ENCODE measurements at places on chromosomes 6 and 20. TPM values are rescaled to one million over a fixed set of nuclear protein-coding genes. Genes with fewer than 3 reads are reported as not detected.

GRCh38 chr20:15248618-15249395 is 911.4 kb upstream of the FLRT3 start:
- no peak for DNase-seq

DNA sequence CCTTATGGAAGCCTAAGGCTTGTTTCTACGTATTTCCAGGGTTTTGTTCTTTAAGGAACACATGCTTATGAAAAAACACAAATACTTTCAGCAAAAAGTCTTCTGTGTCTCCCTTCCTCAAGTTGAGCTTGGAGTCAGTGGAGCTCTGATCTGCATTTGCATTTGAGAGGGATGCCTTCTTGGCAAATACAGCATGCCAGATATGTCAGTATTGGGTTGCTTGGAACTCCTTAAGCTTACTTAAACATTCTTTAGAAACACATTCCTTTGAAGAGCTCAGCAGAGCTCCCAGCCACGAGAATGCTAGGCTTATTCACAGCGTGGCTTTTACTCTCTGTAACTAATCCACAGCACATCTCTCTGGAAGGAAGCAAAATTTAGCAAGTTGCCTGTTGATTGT is 68.3 kb downstream of the ANKRD6 start:
- peak; percentile 33 for DNase-seq

Gene SEC63
- 132 TPM for polyA plus RNA-seq

DNA sequence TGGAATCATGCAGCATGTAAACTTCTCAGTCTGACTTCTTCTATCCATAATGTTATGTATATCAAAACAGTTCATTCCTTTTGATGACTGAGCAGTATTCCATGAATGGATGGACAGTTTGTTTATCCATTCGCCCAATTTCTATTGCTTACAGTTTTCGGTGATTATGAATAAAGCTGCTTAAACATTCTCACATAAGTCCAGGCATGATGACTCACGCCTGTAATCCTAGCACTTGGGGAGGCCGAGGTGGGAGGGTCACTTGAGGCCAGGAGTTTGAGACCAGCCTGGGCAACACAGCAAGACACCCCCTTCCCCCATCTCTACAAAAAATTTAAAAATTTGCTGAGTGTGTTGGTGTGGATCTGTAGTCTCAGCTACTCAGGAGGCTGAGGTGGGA is 22.9 kb upstream of the HMGA1 start:
- no peak for DNase-seq

Gene LAMA4
- 8.4 TPM for polyA plus RNA-seq

- peak; percentile 53 for DNase-seq
These were observed 26.8 kb downstream of the DACT2 start for GRCh38 chr6:168292826-168293225.

DNA sequence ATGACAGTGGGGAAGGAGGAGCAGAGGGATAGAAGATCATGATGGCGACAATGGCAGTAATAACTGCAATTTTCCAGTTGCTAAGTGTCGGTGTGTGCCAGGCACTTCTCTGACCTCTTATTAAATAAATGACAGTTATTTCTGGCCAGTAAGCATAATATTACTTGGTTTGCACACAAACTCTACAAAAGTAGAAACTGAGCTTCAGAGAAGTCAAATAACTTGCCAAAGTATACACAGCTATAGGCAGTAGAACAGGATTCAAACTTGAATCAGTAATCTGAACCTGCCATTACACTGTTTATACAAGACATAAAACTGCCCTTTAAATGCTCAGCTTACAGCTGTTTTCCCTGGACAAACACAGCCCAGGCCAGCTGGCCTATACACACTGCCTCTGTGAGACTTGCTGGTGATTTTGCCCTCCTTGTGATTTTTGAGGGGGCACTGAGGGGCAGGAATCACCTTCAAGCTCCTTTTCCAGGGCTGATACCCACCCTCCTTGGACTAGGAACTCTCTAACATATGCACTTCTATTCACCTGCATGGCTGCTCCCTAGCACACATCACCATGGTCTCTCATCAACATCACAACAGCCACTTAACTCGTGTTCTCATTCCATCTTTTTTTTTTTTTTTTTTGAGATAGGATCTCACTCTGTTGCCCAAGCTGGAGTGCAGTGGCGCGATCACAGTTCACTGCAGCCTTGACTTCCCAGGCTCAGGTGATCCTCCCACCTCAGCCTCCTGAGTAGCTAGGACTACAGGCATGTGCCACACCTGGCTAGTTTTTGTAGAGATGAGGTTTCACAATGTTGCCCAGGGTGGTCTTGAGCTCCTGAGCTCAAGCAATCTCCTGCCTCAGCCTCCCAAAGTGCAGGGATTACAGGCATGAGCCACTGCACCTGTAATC is 63.6 kb downstream of the SLC23A2 start:
- peak; percentile 27 for DNase-seq

- DNase-seq: no peak
These were observed 21.4 kb downstream of the C6orf15 start for GRCh38 chr6:31090973-31091364.

DNA sequence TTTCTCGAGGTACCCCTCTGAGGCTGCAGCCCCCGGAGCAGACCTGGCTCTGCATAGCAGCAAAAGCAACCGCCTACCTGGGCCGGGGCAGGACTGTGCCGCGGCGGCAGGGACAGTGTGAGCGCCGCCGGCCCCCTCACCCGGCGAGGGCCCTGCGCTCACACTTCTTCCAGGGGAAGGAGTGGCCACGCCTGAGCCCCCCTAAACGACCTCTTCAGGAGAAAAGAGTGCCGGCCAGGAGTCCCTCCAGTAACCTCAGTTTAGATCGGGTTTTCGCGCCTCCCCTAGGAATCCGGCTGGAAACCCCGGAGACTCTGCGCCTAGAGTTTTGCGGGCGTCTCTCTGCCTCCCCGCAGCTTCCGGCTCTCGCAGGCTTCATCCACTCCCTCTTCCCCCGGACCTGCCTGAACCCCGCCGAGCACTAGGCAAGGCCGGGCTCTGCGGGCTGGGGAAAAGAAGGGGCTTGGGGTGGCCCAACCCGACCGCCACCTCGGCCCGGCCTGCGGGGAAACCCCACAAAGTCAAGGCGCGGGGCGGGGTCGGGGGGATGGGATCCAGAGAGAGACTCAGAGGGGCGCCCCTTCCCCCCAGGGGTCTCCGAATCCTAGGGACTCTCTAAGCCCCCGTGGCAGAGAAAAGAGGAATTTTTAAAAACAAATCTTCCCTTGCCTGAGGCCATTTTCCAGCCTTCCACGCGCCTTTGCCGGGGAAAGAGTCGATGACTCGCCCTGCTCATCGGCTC is 558 bp downstream of the LINC00237 start:
- DNase-seq: no peak

GRCh38 chr6:93735099-93735498 is 315.7 kb upstream of the EPHA7 start:
- DNase-seq: no peak

DNA sequence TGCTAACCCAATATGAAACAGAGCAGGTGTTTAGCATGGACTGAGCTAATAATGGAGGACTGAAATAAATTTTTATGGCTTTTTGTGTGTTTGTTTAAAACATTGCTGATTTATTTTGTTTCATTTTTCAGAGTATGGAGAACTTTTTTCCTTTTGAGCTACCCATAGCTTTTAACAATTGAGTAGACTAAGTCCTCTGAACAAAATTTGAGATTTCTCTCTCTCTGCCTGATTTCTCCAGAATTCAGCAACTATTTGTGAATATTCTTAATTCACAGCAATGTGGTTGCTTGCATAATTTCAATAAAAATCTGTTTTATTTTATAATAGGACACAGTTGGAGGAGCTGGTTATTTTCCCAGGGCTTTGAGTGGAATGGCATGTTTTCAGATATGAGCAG is 103.7 kb downstream of the TPBG start:
- no peak for DNase-seq

Gene CAPN11
- polyA plus RNA-seq: 0.39 TPM

Gene PRR3
- polyA plus RNA-seq: 9.3 TPM

GRCh38 chr6:30548375-30548774 is 7.9 kb downstream of the GNL1 start:
- no peak for DNase-seq

DNA sequence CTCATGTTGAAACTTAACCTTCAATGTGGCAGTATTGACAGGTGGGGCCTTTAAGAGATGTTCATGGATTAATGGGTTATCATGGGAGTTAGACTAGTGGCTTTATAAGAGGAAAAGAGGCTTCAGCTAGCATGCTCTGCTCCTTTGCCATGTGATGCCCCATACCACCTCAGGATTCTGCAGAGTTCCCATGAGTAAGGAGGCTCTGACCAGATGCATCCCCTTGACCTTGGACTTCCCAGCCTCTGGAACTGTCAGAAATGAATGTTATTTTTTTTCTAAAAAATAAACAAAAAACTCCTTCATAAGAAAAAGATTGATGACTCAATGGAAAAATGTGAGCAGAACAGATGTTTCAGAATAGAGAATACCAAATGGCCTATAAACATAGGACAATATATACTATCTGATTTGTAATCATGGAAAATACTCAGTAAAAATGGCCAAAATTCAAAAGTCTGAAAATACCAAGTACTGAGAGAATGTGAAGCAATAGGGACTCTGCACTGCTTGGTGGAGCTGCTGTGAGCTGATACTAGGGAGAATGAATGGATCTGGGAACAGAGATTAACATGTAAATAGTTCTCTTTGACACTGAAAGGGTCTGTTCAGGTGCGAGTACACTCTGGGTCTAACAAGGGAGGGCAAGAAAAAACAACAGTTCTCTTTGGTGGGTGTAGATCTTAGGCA is 7.4 kb upstream of the TRIM39 start:
- DNase-seq: no peak

Gene RBM24
- polyA plus RNA-seq: 0.39 TPM

DNA sequence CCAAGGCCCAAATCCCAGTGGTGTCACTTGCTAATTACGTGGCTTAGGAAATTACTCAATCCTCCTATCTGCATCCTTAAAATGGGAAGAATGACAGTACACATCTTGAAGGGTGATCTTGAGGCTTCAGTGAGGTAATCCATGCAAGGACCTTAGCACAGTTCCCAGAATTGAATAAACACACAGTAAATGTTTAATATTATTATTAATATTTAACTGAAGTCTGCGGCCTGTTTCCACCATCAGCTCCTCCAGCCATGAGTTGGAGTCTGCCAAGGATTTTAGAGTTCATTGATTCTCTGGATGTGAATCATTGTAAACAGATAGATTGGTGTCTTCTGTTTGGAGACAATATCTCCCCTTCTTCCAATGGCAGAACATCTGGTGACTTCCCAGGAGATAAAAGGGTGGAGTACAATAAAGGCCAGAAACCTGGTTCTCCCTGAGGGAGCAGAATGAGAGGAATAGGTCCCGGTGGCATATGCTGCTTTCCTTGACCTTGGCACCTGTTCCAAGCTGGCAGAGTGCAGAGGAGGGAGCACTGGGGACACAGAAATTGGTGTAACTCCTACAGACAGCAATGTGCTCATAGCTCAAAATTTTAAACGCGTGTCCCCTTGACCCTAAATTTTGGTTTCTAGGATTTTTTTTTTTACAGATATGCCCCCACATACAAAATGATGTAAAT is 25.4 kb downstream of the UNC5CL start:
- DNase-seq: no peak

DNA sequence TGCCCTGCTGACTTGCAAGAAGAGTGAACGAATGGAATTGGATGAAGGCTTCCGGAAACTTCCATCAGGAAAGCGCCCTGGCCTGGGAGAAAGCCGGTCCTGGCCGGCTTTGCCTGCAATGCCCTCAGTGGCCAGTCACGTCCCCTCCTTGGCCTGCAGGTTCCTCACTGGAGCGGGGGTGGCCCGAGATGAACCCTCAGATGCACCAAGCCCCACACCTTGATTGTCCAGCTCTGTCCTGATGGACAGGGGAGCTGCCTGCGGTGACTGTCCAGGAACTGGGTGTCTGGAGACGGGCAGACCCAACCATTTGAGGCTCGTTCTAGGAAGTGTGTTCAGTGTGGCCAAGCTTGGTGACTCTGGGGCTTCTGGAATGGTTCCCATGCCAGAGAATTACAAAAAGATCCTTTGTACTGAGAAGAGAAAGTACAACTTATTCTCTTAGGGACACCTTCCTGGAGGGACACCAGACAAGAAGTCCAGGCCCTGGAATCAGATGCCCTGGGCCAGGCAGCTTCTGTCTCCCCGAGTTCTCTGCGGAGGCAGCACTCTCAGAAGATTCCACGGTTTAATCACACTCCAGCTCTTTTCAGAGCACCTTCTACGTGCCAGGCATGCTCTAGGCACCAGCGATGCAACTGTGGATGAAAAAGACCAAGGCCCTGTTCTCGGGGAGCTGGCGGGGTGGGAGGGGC is 17.1 kb upstream of the SULF2 start:
- no peak for DNase-seq

GRCh38 chr6:81735756-81736380 is 16.6 kb downstream of the TENT5A start:
- no peak for DNase-seq

DNA sequence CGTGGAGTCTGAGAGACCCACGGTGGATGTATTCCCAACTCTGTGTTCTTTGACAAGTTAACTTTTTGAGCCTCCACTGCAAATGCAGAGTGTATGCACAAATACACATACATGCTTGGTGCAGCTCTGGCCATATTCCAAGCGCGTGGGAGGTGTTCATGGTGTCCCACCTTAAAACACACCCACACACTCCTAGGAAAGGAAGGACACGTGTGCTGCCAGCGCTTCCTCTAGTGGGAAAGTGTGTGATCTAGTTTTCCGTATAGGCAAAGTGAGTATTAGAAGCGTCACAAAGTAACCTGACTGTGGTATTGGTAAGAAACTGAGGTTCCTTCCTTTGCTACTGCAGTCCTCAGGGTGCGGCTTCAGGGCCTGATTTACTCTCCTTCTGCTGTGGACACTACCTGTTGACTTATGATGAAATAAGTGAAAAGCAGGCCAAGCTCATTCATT is 36.0 kb upstream of the MPC1 start:
- DNase-seq: no peak

- no peak for DNase-seq
These were observed 46.9 kb upstream of the NAA20 start for GRCh38 chr20:19970256-19970765.

DNA sequence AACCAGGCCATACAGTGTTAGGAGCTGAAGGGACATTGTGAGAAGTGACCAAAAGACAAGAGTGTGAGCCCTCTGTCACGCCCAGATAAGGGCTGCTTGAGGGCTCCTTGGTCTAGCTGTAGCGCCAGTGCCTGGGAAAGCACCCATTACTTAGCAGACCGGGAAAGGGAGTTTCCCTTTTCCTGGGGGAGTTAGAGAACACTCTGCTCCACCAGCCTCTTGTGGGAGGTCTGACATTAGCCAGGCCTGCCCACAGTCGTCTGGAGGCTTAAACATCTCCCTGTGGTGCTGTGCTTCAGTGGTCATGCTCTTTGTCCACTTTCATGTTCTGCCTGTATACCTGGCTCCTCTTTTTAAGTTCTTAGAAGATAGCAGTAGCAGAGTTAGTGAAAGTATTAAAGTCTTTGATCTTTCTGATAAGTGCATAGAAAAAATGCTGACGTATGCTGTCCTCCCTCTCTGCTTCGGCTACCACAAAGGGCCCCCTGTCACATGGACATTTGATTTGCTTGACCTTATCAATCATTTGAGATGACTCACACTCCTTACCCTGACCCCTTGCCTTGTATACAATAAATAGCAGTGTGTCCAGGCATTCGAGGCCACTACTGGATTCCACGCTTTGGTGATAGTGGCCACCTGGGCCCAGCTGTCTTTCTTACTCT is 201.5 kb upstream of the ECI2 start:
- DNase-seq: peak; percentile 72

Gene ARFGEF3
- polyA plus RNA-seq: 1.1 TPM

All from hepatocyte (in vitro differentiated cells).